ENCODE measurements at places on chromosomes 12 and 14. TPM values are rescaled to one million over a fixed set of nuclear protein-coding genes. Genes with fewer than 3 reads are reported as not detected.

Gene SLC38A4
- total RNA-seq = not detected

Gene MYH7
- total RNA-seq = not detected

Gene KLHDC1
- total RNA-seq = 2.0 TPM

Gene RDH16
- total RNA-seq = 0.13 TPM

Gene ESRRB
- not detected for total RNA-seq

Gene C12orf60
- 3.1 TPM for total RNA-seq

Gene TOMM20L
- 0.37 TPM for total RNA-seq

Gene PRH1
- total RNA-seq = 8.6 TPM

Gene ATXN7L3B
- total RNA-seq = 22.7 TPM

Gene TBC1D30
- 1.7 TPM for total RNA-seq

Gene KLHL33
- total RNA-seq = 0.09 TPM

Gene MLH3
- 16.2 TPM for total RNA-seq

Gene C1R
- total RNA-seq = 1.7 TPM

GRCh38 chr12:7503686-7504415 lies at the start of gene CD163:
Gene CD163, minus strand, starts transcription at chr12:7503777. Its CDS starts 87 bp downstream, at chr12:7503690.
- DNase-seq = no peak

DNA sequence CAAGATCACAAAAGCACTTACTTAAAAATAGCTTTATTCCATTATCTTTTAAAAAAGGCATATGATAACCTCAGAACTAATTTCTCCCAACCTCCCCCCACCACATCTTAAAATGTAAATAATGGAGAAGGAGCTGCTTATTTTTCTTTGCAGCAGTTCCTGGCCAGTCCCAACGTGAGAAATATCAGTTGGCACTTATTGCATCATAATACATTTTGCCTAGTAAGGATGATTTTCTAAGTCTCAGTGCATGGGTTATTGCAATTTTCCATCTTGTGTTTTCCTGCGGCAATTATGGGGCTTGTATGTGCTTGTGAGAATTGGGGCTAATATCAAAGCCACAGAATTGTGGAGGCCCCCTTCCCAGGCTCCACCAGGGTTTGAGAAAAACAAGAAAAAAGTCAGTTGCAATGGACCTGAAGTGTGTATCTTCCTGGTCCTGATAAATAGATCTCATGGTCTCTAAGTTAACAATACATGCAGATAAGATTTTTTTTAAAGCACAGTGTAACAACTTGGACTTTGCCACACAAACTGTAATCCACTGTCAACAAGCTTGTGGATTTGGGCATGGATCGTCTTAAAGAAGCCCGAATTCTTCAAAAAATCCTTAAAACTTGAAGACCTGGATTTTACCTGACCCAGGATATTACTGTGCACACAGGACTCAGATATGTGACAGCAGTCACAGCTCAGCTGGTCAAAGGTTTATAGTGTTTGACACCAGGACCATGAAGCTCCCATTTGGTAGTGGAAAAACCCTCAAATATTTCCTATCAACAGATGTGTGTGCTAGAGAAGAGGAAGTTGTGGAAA lies 2.8 kb upstream of the WSB2 start:
- no peak for DNase-seq

GRCh38 chr12:6821591-6822425 lies at the start of gene GPR162:
Gene GPR162, plus strand, starts transcription at chr12:6821821. Its CDS starts 2,078 bp downstream, at chr12:6823899.
- DNase-seq = no peak

- no peak for DNase-seq
These were observed 121.8 kb downstream of the BBS10 start for GRCh38 chr12:76226397-76226796.

DNA sequence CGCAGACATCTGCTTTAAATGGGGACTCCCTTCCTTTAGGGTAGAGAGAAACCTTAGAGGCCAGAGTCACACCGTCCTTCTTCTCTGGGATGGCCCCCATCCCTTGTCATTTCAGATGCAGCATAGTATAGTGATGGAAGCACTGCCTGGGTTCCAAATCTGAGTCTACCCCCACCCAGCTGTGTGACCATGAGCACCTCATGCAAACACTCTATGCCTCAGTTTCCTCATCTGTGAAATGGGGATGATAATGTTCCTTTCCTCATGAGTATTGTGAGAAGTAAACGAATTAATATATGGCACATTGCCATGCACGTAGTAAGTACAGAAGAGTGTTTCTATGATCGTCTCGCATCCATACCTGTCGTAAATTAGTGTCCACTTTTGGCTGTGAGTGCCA lies 241.9 kb downstream of the SLC41A2 start:
- DNase-seq = no peak

GRCh38 chr14:104725772-104726548 lies 1.9 kb downstream of the ADSS1 start:
- no peak for DNase-seq

- DNase-seq = no peak
These were observed 1.9 kb downstream of the MYO1A start for GRCh38 chr12:57047981-57048380.

GRCh38 chr14:77580477-77580876 lies 36.0 kb downstream of the SPTLC2 start:
- no peak for DNase-seq

- DNase-seq = no peak
These were observed 205.0 kb downstream of the SUDS3 start for GRCh38 chr12:118581371-118581770.

DNA sequence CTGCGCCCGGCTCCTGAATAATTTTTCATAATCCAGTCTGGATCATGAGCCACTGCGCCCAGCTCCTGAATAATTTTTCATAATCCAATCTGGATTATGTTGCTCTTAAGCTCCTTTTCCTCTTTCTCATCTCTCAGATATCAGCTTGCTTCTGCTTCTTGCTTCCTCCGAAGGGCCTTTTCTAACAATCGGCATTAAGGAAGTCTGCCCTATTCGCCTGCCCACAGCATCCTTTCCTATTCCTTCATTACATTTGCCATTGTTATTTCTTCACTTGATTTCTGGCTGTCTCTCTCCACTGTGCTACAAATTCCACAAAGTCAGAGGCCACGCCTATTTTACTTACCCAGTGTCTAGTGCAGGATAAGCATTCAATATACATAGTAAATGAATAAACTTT lies 83.5 kb downstream of the TTC7B start:
- DNase-seq = no peak

DNA sequence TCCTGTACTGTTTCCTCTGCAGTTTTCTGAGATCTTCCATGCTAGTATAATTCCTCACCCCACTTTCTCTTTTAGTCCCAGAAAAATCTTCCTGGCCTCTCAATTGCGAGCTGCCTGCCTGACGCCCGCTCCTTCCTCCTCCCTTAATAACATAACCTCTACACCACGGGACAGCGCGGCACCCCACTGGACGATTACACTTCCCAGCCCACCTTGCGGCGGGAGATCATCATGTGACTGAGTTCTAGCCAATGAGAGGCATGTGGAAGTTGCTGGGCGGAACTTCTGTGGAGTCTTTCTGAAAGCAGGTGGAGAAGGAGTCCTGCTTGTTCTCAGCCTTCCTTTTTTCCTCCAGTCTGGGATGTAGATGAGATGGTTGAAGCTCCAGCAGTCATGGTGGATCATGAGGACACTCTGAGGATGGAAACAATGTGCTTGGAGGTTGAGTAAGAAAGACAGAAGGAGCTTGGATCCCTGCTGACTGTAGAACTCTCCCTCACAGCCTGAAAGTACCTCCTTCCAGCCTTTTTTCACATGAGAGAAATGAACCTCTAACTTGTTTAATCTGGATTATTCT lies 133.6 kb upstream of the VRK1 start:
- DNase-seq = no peak

DNA sequence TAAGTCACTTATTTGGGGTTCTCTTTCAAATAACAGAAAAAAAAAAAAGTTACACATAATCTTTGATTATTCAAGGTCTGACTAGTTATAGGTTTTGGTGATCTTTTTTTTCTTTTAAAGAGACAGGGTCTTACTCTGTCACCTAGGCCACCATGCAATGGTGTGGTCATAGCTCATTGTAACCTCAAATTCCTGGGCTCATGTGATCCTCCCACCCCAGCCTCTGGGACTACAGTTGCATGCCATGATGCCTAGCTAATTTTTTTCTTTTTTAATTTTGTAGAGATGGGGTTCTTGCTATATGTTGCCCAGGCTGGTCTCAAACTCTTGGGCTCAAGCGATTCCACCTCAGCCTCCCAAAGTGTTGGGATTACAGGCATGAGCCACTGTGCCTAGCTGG lies 56.5 kb upstream of the CFL2 start:
- no peak for DNase-seq

DNA sequence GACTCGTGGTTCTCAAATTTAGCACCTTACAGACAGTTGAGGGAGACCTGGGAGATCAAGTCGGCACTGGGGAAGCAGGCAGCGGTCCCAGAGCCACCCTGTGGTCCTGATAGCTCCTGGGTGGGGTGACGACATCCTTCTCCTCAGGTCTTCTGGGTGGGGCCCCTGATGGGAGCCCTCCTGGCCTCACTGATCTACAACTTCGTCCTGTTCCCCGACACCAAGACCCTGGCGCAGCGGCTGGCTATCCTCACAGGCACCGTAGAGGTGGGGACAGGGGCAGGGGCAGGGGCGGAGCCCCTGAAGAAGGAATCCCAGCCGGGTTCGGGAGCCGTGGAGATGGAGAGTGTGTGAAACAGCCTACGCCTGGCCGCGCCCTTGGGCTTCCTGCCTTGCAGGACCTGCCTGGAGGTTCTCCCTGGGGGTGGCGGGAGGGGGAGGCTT lies 2.6 kb downstream of the AQP6 start:
- DNase-seq = no peak

GRCh38 chr12:116466536-116466935 lies 92.6 kb upstream of the MAP1LC3B2 start:
- no peak for DNase-seq

- DNase-seq = no peak
These were observed 120.6 kb downstream of the TGFB3 start for GRCh38 chr14:75861161-75861621.

- no peak for DNase-seq
These were observed 19.0 kb downstream of the CORO1C start for GRCh38 chr12:108712165-108712924.

DNA sequence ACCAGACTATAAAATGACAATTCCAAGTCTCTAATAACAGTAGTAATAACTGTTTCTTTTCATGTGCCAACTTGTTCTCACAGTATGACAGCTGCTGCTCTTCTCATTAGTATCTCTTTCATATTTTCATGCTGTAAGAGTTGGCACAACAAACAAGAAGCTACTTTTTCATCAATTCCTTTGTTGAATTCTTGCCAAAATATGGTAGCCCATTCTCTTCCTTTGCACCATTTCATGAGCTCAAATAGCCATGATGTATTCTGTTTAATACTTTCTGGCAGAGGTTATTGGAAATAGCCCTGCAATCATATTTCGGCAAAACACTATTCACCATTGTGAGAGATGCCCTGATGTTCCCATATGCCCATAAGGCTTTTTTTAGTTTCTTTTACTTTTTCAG lies 1100.7 kb downstream of the TRHDE start:
- no peak for DNase-seq

- no peak for DNase-seq
These were observed 906 bp downstream of the LARP4 start for GRCh38 chr12:50401500-50402081.

- DNase-seq = no peak
These were observed 103.4 kb downstream of the ZFP36L1 start for GRCh38 chr14:68689511-68689910.

DNA sequence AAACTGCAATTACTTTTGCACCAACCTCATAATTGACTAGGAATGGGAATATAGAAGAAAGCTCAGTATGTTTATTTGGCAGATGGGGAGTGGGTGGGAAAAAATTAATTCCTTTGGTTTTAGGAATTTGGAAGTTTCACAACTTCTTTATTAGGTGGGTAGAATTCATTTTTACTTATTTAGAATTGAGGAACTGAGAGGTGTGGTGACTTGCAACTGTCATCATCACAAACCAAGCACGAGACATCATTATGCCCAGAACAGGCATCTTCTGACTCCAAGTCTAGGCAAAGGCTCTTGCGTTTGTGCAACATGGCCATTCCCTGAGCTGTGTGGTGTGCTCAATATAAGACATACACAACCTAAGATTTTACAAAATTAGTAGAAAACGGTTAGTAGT lies 380.0 kb downstream of the ATP23 start:
- no peak for DNase-seq

DNA sequence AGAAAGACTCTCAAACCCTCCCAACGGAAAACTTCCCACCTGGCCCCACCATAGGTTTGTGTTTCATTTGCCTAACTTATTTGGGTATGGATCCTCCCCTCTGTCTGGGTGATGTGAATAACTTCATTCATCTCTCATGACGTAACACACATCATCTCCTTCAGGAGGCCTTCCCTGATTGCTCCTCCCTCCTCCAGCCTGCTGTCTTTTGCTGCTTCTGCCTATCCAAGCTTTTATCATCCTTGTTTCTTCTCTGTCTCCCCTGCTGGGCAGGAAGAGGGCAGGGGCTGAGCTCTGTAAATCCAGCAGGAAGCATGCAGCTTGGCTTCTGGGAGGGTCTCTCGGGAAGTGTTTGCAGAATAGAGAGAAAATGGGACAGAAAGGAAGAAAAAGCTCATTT lies 766.0 kb upstream of the TBX3 start:
- DNase-seq = no peak

- DNase-seq = no peak
These were observed 576.7 kb downstream of the SLC16A7 start for GRCh38 chr12:60172266-60173211.

DNA sequence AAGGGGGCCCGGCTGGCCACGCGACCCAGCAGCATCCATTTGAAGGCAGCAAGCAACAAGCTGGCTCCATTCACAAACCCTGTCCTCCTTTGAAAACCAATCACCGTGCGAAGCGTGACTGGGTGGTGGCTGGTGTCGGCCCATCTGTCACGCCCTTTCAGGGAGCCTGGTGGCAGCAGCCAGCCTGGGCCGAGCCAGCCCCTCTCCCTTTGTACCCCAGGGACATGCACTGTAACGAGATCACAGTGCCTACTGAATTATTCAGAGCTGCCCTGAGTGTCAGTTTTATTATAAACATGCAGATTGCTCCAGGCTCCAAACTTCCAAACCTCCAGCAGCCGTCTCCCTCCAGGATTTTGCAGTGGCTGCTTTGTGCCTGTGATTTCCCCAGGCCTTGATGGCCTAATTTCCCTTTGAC lies 22.3 kb upstream of the CTDSP2 start:
- DNase-seq = no peak

- DNase-seq = no peak
These were observed 251.3 kb upstream of the RPL10L start for GRCh38 chr14:46902837-46903236.

DNA sequence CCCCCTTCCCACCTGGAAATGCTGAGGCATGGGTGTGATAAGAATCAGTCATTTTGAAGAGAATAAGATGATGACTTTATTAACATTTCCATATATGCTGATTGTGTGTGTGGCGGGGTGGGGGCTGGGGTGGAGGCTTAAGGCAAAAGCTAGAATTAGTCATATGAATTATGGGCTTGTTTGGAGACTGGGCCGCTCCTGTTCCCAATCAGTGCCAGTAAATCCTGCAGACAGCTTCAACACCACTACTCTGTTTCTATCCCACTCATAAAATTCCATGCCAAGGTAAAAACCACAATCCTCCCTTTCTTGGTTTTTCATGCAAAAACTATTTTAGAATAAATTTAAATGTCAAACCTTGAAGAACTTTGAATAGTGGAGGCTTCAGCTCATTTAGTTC lies 29.9 kb upstream of the SLC38A2 start:
- no peak for DNase-seq

- DNase-seq = no peak
These were observed 214.4 kb upstream of the ALG10B start for GRCh38 chr12:38102197-38102596.
